ENCODE measurements at places on chromosomes 2 and 18.

GRCh38 chr18:35161934-35162333 lies 78.9 kb upstream of the ZNF397 start:
- DNase-seq = no peak

- no peak for DNase-seq
These were observed 3.2 kb downstream of the SNED1 start for GRCh38 chr2:241001413-241002274.

GRCh38 chr2:12579018-12579417 lies 137.7 kb upstream of the TRIB2 start:
- no peak for DNase-seq

GRCh38 chr2:60534052-60534685 lies 19.3 kb downstream of the BCL11A start:
- no peak for DNase-seq

- no peak for DNase-seq
These were observed 17.4 kb downstream of the ARL4C start for GRCh38 chr2:234479465-234479864.

DNA sequence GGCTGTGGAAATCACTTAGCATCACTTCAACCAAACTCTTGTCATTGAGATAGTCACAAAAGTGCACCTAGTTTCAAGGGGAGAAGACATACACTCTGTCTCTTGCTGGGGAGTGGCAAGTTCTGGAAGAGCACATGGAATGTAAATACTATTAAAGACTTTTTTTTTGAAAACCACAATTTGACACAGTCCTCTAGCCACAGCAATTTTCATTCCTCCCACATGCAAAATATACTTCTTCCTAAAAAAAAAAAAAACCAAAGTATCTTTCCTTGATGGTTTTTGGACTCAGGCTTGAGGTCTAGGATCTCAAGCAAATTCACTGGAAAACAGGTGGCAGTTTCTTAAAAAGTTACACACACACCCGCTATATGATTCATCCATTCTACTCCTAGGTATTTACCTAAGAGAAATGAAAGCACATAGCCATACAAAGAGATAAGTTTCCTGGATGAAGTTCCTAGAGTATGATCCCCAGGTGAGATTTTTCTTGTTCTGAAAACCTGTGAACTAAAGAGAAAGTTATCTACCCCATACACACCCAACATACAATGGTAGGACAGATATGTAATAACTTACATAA lies 295.8 kb downstream of the SP3 start:
- no peak for DNase-seq

GRCh38 chr2:189363559-189363958 lies 77.7 kb upstream of the WDR75 start:
- DNase-seq = no peak

GRCh38 chr18:50424877-50425690 lies 50.2 kb downstream of the SKA1 start:
- DNase-seq = no peak
